HuH-7 (cell line): ENCODE measurements at places on chromosomes 5 and 9.
A peak's percentile ranks its signal among the peaks of the same experiment; 100 is the strongest.

- DNase-seq, result no peak
Observed at GRCh38 chr5:135433681-135434426, 13.3 kb downstream of the DCANP1 start.

DNA sequence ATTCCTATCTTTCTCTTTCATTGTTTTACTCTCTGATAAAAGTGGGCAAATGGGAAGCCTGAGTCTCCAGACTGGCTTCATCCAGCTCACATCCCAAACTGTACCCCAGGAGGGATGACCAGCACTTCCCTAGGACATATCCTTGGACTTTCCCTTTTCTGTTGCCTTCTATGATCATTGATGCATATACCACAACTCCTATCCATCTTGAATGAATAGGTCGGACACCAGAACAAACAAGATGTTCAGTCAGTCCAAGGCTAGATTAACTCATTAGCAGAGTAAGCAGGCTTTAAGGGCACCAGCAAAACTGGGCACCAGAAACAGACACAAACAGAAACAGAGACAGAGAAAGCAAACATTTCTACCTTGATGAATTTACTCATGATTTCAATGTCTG is 159.1 kb upstream of the RGMB start:
- DNase-seq, result no peak

DNA sequence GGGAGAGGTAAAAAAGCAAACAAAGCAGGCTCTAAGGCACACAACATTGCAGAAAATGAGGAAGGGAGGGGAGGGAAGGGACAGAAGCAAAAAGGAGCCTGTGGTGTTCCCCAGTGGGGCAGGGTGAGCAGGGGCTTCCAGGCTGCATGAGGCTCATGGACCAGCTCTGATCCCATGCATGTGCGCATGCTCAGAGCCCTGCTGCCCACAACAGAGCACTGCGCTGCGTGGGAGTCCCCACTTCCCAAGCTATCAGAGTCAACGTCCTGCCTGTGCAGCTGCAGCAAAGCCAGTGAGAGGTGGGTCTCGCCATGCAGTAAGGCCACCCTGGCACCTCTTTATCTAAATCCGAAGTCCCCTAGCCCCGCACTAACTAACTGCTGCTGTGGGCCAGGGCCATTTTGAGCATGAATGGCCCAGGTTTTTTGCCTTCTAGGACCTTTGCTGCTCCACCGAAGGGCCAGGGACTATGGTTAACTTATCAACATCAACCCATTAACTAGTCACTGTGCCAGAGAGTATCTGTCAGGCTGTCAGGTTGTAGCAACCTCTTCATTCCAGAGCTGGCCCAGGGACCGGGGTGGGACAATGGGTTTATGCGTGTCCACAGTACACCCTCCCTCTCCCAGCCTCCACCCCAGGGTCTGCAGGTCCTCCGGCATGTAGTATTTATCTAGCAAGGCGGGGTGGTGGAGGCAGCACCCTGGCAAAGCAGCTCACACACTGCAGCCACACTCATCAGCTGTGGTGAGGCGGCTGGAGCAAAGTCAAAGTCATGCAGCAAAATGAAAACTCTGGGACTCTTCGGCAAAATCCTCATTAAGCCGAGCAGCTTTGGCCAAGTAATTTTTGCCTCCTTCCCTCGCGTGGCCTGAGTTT is 123.6 kb downstream of the SAXO1 start:
- no peak for DNase-seq

DNA sequence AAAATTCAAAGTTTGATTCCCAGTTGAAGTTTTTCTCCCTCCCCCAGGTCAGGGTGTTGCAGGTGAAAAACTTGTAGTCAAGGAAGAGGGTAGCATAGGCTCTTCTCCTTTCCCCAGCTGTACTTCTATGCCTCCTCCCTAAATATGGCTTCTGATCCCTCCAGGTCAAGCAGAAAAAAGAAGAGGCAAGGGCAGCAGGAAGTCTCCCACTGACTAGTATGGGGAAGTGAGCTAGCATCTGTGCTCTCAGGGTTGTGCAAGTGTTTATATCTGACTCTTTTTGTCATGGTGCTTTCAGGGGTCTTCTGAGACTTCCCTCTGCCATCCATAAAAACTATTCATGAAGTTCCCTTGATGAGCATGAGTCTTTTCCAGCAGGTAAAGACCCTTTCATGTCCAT is 76.0 kb downstream of the ATPSCKMT start:
- no peak for DNase-seq

GRCh38 chr9:136543830-136544547 is 1.9 kb downstream of the NOTCH1 start:
- DNase-seq, result peak; percentile 95

DNA sequence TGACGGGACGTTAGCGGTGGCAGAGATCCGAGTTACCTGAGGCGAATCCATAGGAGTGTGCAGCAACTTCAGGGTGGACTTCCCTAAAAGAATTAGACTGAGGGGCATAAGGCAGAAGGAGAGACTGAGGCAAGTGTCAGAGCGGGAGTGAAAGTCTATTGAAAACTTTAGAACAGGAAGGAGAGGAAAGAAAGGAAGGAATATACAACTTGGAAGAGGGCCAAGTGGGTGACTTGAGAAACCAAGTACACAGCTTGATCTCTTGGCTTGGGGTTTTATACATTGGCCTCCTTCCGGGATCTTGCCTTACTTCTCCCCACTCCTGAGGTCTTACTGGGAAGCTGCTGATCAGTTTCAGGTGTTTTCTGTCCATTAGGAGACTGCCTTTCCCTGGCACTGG is 84.9 kb downstream of the SNX18 start:
- DNase-seq, result no peak

DNA sequence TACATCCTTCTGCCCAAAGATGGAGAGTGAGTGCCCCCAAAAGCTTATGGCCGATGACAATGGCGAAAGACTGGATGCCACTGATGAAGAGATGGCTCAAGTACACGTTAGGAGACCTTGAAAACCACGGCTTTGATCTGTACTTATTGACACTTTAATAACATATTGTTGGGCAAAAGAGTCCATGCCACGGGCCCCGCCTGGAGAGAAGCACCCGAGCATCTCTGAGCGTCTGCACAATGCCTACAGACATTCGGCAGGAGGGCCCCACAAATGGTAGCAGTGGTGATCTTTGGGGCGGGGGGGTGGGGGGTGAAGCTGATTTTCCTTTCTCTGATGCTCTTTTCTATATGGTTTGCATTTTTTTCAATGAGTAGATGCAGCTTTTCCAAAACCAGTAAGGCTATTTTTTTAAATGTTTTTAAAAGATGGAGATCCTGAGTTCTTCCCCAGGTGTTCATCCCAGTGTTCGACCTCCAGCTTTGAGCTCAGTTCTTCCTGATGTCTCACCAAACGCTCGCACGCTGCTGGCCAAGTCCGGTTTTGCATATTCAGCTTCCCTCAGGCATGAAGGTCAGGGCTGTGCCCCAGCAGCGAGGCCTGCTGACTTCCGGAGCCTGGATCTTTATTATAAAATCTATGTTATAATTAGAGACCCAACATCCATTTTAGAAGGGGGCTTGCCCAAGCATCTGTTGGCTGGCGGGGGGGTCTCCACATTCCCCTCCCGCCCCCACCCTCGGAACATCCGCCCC is 34.3 kb upstream of the BARHL1 start:
- DNase-seq, result no peak

GRCh38 chr9:5611321-5612184 is 17.4 kb upstream of the RIC1 start:
- no peak for DNase-seq

DNA sequence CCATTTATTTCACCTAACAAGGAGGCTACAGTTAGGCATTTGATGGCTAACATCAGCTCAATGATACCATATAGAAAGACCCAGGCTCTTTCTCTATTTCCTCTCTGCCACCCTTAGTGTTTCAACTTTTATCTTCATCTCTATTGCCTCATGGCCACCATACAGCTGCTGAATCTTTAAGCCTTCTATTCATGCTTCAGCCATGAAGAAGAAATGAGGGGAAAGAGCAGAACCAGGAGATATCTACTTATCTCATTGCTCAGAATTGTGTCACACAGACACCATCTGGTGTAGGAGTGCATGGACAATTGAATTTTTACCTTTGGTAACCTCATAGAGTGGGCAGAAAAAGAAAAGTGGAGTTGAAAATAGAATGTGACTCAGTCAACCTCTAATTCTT is 6.7 kb downstream of the GAPT start:
- no peak for DNase-seq

- no peak for DNase-seq
Observed at GRCh38 chr5:45411971-45412612, 284.1 kb downstream of the HCN1 start.

DNA sequence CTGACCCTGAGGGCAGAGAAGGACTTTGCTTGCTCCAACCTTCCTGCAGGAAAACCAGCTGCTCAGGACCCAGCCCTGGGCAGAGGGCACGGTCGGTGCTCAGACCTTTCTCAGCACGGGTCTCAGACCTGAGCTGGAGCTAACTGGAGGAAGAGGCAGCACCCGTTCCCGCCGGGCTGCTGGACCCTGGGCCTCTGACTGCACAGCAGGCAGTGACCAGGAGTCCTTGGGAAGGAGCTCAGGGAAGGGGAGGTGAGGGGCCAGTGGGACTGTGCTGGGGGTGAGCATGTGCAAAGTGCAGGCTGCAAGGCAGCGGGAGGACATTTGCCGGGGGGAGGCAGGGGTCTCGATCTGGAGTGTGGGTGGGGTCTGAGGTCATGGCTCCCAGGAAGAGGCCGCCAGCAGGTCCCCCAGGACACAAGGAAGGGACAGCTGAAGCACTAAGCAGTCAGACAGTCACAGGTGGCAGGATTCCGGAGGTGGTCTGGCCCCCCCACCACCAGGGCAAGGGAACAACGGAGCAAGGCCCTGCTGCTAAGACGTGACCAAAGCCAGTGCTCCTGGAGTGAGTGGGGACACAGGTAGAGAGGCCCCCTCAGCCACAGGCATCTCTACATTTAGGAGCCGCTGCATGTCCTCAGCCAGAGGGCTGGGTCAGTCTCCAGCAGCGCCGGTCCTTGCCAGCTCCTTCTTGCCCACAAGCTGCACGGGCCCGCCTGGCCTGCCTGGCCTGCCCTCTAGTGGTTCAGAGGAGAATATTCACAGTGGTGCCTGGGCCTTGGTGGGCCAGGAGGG is 4.8 kb upstream of the DPM2 start:
- DNase-seq, result peak; percentile 83

GRCh38 chr5:125695996-125696655 is 727.1 kb upstream of the GRAMD2B start:
- no peak for DNase-seq

DNA sequence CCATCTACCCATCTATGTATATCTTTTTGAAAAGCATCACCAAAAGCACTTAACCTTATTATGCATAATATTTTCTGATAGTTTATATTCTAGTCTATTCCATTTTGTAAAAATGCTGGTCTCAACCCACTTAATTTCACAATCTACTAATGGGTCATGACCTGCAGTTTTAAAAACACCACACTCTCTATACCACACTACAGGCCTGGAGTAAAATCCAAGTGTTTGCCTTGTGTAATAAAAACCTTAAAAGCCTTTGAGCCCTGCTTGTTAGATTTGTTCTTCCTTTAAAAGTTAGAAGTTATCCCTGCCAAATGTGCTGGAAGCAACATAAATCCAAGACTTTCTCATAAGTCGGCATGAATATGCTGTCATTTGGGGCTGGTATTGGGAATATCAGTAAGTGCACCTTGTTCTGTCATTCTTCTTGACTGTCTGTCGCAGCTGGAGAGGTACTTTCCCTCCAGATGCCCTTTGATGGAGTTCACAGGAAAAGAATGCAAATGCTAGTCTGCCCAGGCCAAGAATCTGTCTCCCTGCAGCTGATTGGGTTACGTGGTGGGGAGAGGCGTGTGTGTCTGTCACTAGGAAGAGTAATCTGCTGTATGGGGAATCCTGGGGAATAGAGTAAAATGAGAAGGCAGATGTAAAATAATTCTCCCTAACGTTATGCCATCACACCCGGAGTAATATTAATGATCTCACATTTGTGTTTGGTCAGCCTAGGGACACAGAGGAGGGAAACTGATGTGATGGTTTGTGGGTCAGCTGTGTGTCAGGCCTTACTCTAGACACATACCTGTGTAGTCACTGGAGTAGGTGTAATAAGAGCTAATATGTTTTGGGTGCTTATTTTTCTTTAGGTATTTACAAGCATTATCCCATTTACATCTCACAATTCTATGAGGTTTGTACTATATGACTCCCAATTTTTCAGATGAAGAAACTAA is 79.4 kb downstream of the ZNF366 start:
- no peak for DNase-seq

GRCh38 chr5:138000102-138000723 is 32.7 kb downstream of the FAM13B start:
- no peak for DNase-seq

DNA sequence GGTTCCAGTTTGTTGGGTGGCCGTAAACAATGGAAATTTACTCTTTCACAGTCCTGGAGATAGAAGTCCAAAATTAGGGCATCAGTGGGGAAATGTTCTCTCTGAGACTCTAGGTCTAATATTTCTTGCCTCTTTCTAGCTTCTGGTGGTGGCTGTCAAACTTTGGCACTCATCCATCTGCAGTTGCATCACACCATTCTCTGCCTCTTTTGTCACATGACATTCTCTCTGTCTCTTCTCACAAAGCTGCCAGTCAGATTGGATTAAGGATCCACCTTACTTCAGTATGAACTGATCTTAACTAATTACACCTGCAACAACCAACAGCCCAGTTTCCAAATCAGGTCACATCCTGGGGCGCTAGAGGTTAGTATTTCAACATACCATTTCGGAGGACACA is 222.9 kb upstream of the FTMT start:
- DNase-seq, result no peak

GRCh38 chr9:8821910-8822666 is 1022.5 kb upstream of the DMAC1 start:
- DNase-seq, result no peak

GRCh38 chr5:140571105-140571504 is 6.5 kb downstream of the SLC35A4 start:
- no peak for DNase-seq

GRCh38 chr5:140312067-140312790 is 9.3 kb upstream of the PFDN1 start:
- no peak for DNase-seq

GRCh38 chr5:174348311-174348981 is 302.9 kb downstream of the NSG2 start:
- no peak for DNase-seq

- no peak for DNase-seq
Observed at GRCh38 chr5:62722360-62722759, 143.7 kb downstream of the LRRC70 start.

GRCh38 chr9:83772860-83773259 is 44.7 kb downstream of the GKAP1 start:
- DNase-seq, result no peak

DNA sequence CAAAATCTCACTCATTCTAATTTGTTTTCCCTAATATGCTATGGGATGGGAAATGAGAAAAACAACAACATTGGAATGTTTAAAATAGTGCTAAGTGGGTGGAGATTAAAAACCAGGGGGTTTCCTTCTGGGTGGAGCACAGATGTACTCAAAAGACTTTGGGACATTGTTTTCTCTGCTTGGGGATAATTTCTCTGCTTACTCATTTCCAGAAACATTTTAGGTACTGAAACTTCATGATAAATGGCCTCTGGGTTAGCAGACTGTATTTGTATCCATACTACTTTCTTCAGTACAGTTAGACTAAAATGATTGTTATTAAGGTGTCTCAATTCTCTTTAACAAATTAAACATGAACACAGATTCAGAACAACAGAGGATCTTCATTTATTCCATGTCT is 17.4 kb downstream of the ELOVL7 start:
- no peak for DNase-seq
